ENCODE measurements at places on chromosomes 12 and 14.

DNA sequence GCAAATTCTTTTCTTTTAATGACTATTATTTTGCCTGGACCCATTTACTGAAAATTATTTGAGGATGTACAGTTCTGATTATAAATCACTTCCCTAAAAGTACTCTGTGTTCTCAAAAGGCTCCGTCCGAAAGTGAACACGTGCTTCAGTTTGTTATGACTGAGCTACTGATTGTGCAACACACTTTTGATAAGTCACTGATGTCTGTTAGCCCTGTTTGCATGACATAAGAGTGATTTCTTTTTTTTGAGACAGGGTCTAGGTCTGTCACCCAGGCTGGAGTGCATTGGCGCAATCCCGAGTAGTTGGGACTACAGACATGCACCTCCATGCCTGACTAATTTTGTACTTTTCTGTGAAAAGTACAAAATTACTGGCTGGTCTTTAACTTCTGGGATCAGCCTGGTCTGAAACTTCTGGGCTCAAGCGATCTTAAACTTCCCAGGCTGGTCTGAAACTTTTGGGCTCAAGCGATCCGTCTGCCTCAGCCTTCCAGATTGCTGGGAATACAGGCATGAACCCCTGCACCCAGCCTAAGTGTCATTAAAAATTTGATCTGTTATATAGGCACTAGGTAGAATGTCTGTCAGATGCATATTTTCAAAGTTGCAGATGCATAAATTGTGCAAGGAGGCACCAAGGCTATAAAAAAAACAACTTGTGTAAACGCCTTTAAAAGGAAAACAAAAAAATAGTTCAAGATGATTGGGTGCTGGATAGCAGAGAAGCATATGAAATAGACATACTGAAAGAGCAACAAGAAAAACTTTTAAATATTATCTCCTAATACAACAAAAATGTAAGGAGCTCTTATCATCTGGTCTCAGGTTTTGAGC lies 111.5 kb downstream of the SRGAP1 start:
- peak; percentile 60 for DNase-seq

DNA sequence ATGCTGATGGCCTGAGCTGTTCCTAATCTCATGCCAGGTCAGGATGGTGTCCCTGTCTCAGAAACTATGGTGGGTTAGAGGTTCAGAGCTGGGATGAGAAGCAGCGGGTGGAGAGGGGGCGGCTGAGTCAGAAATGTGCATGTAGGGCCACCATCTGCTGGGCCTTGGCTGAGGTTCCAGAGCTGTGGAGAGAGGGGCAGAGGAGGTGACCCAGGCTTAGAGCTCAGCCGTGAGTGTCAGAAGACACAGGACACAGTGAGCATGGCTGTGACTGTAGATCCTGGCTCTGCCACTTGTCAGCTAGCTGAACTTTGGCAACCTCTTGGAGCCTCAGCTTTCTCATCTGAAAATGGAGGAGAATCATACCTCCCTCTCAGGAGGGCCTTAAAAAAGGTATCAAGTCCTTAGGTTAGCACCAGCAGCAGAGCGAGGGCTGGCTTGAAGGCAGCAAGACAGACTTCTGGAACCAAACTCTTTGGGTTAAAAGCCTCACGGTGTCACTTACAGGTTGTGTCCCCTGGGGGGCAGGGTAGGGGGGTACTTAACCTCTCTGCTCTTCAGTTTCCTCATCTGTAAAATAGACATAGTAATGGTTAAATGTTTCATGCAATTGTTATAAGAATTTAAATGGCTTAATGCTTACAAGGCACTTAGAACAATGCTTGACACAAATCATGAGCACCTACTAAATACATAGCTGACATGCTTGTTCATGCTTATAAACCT lies 34.8 kb downstream of the TMEM229B start:
- DNase-seq, result no peak

- DNase-seq, result no peak
Observed at GRCh38 chr12:131703161-131703560, 7.7 kb upstream of the SFSWAP start.

GRCh38 chr14:101888182-101888581 lies 76.2 kb upstream of the DYNC1H1 start:
- no peak for DNase-seq

DNA sequence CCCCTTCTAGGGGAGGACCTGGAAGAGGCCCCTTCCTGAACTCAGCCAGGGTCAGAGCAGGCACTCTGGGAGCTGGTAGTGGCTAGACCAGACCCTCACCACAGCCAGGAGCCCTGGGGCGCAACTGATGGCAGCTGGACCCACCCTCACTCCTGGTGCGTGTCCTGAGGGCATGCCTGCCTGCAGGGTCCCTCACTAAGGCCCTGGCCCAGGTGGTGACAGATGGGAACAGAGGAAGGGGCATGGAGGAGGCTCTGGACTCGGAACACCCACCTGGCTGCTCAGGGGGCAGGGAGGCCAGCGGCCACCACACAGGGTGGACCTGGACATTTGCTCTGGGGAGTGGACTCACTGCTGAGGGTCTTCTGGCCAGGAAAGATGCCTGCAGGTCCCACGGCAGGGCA lies 342.2 kb upstream of the SFSWAP start:
- no peak for DNase-seq

DNA sequence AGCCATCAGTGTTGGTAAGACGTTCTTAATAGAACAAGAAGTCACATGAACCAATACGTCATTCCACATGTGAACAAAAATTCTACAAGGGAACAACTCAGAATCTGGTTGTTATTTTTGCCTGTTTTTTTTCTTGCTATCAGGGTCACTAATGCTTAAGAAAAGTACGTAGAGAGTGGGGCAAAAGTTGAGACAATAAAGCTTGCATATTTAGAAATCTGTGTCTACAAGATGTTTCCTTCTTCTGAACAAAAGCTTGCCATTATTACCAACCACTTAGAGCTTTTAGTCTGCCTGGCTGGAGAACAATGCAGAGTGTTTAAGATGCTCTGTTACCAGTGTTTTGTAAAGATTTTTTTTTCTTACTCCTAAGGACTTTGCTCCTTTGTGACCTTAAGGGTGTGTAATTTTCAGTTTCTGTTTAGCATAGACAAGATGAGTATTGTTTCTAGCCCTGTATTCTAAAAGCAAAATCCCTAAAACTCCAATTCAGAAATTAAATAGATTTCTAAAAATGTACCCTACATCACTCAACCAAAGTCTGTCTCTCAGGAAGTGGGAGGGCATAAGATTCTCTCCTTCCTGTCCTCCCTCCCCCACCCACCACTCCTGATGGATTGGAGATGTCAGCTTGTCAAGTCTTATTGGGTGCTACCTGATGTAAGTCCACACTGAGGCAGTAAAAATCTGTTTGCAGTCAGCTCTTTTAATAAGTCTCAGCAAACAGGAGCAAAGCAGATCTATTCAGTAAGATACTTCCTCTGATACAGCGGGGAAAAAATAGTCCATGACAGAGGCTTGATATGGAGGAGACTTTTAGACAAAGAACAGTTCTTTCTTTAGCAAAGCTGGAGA lies 267.6 kb downstream of the GRIN2B start:
- no peak for DNase-seq

DNA sequence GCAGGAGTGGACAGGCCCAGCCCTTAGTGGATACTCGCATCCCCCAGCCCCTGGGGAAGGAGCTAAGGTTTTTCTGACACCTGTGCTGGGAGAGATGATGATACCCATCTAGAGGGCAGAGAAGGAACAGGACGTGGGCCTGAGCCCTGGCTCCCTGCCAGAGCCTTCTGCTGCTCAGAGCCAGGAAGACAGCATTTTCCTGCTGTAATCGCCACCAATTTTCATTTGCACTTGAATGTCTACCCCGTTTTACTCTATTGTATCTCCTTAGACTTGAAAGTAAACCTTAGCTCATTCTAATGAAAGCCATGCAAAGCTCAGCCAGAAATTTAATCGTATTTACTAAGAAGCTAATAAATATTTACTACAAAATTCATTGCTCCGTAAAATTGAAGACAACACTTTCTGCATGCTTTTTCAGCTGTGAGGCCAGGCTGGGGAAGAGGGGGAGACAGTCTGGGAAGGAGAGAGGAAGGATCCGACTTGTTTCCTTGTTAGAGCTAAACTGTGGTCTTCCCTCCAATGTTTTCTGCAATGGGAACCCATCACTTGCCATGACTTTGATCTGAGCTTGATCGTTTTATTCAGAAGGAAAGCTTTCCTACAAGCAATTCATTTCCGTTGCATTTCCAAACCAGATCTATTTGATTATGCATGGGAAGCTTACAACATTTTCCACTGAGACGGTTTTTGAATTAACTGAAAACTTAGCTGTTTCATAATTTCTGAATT lies 17.6 kb upstream of the TRAF3 start:
- no peak for DNase-seq

DNA sequence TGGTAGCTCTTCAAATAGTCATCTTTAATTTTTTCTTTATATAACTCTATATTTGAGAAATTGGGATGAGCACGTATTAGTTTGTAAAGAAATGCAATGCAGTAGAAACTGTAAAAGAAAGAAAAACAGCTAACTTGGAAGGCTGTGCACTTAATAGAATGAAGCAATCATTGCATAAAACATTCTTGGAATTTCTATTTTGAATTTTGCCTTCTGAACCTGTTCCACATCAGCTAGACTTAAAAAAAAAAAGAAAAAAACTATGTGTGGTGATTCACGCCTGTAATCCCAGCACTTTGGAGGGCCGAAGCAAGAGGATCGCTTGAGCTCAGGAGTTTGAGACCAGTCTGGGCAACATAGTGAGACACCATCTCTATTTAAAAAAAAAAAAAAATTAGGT lies 29.4 kb downstream of the SCN8A start:
- DNase-seq, result peak; percentile 29

GRCh38 chr12:50579757-50580267 lies 75.0 kb downstream of the DIP2B start:
- no peak for DNase-seq

GRCh38 chr14:63470962-63471793 lies 72.0 kb downstream of the PPP2R5E start:
- peak; percentile 61 for DNase-seq

DNA sequence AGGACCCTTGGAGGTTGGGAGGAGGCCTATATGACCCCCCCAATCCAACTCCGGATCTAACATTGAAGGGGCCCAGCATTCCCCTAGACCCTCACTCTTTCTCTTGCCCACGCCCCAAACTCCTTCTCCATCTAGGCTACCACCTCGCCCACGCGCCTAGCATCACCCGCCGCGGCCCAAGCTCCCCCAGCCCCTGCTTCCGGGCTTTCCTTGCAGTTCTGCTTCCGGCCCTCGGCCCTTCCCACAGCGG lies 445 bp downstream of the CERS5 start:
- DNase-seq, result no peak

DNA sequence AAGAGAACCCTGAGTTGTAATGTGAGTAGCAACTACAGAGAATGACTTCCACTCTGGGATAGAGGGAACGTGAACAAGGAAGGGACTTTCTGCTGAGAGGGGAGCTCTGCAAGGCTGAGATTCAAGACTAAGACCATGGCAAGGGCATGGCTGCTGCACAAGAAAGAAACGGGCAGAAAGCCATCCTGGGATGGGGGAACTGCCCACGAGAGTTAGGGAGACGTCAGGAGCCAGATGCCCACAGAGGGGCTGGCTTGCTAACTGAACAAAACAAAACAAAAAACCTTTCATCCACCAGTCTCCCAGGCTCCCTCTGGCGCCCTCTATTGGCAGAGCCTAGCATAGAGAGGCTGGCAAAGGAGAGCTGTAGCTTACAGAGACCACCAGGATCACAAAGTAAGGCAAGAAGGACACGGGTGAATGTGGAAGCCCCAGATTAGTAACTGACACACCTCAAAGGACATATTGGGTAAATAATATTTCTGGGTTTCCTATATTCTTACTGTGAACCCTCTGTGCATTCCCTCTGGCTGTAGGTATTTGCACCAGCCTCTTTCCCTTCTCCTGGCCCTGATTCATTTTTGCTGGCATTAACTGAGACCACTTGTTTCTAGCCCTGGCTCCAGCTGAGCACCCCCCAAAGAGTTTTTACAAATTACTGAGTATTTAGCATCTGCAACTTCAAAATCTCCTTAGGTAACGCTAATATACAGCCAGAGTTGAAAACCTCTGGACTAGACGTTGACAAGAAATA lies 338.3 kb downstream of the EMP1 start:
- peak; percentile 34 for DNase-seq

DNA sequence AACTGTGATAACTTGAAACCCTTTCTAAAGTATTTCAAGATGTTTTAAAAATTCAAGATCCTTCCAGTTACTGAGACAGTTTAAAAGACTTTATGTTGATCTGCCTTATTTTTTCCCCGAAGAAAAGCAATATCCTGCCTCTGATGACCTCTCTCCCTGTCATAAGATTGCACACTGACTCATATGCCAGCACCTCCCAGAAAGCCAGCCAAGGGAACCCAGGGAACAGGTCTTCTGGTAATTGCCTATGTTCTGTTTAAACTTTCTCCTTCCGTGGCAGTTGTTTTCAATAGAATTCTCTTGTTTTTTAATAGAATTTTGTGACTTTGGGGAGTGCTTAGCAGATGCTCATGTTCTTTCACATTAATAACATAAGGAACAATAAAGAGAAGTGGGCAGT lies 300.2 kb upstream of the PRKD1 start:
- DNase-seq, result peak; percentile 80

DNA sequence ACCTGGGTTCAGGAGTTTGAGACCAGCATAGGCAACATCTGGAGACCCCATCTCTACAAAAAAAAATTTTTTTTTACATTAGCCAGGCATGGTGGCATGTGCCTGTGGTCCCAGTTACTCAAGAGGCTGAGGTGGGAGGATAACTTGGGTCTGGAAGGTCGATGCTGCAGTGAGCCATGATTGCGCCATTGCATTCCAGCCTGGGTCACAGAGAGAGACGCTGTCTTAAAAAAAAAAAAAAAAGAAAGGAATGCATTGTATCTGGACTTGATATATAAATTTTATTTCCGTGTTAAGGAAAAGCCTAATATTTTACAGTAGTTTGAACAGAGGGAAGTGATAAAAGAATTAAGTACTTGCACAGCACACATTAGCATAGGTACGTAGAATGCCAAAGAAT lies 97.2 kb downstream of the ZC3H14 start:
- DNase-seq, result peak; percentile 55

DNA sequence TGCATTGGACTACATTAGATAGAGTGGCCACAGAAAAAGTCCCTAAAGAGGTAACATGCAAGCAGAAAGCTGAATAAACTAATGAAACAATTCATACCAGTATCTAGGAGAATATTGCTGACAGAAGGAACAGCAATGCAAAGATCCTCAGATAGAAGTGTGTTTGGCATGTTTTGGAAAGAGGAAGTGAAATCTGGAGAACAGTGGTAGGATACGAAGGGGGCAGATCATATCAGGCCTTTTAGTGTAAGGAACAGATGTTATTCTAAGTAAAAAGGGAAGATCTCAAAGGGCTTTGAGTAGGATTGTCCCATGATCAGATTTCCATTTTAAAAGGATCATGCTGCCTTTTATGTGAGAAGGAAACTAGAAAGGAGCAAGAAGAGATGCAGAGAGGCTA lies 342.9 kb downstream of the PAWR start:
- no peak for DNase-seq

- peak; percentile 41 for DNase-seq
Observed at GRCh38 chr14:29630566-29631160, 297.0 kb downstream of the PRKD1 start.

GRCh38 chr14:76664790-76665189 lies 96.5 kb upstream of the VASH1 start:
- DNase-seq, result no peak
